ENCODE measurements at places on chromosomes 1 and 21.
A peak's percentile ranks its signal among the peaks of the same experiment; 100 is the strongest.

DNA sequence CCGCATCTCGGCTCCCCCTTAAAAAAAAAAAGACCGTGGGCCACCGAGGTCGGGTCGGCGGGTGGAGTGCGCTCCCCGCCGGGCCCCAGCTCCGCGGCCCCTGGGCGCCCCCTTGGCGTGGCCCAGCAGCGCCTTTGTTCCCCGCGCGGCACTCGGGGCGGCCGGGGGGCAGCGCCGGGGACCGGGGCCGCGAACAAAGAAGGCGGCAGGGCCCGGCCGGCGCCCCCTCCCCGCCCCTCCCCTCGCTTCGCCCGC, 571 bp downstream of the MARCKSL1 start:
- no peak for DNase-seq

DNA sequence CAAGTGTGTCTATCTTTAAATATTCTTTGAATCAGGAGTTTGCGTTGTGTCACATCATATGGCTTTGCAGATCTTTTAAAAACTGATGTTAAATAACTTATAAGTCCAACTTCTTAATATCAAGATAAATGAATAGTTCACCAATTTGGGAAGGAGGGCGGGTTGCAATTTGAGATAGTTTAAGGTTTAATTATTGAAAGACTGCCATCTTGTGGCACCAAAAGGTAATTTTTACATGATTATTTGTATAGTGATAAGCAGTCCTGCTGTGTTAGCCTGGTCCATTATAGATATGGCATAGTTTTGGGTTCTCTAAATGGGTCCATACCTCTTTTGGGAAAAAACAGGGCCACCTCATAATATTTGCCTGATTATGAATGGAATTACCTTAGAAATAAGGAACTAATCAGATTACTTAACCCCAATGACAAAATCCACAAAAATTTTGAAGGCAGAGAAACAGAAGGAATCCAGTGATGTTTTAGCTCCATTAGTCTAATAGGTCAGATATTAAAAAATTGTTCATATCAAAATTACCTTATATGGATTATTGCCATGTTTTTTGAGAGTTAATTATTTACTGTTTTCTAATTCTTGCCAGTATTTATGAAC, 64.3 kb downstream of the PRKAA2 start:
- no peak for DNase-seq

- no peak for DNase-seq
These were observed 22.4 kb upstream of the KCNA2 start for GRCh38 chr1:110628323-110629105.

GRCh38 chr1:226988334-226988666, 48.2 kb downstream of the COQ8A start:
- DNase-seq: no peak

- no peak for DNase-seq
These were observed 103.4 kb downstream of the ETS2 start for GRCh38 chr21:38909109-38909508.

DNA sequence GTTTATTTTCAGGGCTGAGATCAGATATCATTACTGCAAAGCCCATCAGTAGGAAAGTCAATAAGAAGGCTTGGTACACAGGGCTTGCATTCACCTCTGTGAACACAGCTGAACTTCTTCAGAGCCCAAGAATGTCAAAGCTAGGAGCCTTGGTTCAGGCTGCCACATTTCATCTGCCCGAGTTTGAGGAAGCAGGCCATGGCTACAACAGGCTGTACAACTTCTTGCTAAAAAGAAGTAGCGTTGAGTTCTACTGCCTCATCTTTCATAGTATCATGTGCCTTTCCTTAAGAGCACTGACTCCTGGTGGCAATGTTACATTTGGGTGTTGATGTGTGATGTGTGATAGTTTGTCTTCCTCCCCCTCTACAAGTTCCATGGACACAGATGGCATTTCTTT, 10.1 kb downstream of the C1orf162 start:
- no peak for DNase-seq

GRCh38 chr1:206612129-206612876, at the start of gene EIF2D:
Gene EIF2D (minus strand): TSS chr1:206612465. CDS start chr1:206612342, 123 bp downstream.
- DNase-seq: peak; percentile 87

DNA sequence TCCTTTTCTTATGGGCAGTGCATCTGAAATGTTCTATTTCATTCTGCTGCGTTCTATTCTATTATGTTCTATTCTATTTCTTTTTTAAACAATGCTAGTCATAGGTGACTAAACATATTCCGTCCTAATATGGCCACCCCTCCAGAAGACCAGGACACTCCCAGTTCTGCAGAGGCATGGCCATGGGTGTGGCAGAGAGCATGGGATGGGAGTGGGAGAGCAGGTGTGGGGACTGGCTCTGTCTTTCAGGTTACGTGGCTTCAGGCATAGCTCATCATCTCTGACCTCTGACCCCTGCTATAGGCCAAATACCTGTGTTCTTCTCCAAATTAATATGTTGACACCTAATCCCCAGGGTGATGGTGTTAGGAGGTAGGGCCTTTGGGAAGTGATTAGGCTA, 33.4 kb upstream of the TLR5 start:
- no peak for DNase-seq

GRCh38 chr1:39076127-39076798, 50.1 kb downstream of the NDUFS5 start:
- DNase-seq: no peak

DNA sequence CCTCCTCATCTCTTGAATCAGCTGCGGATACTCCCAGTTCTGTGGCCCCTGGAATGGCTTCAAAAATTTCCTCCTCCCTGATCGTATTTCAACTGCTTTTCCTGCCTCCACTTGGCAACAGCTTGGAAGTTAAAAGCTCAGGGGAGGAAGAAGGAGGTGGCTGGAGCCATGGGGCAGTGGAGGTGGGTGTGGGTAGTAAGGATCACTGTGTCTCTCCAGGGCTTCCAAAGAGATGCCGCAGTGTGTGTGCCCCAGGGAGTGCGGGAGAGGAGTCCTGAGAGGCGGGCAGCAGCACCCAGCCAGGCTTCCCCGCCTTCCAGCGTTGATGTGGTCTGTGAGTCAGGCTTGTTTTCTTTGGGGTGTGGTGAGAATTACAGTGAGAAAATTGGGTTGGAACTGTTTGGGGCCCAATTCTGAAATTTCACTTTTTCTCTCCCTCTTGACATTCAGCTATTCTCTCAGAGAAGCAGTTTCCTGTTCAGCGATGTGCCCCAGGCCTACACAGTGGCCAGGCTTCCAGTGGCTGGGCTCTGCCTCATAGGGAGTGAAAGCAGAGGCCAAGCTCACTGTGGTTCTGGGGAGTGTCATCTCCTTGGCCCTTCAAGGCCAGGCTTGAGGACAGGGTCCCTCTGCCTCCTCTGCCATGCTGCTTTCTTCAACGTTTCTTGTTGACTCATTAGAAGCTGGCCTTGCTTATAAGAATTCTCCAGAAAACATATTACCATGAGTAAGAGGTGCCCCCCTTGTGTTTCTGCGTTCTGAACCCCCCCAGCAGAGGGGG, 69.0 kb downstream of the PGM1 start:
- DNase-seq: no peak

DNA sequence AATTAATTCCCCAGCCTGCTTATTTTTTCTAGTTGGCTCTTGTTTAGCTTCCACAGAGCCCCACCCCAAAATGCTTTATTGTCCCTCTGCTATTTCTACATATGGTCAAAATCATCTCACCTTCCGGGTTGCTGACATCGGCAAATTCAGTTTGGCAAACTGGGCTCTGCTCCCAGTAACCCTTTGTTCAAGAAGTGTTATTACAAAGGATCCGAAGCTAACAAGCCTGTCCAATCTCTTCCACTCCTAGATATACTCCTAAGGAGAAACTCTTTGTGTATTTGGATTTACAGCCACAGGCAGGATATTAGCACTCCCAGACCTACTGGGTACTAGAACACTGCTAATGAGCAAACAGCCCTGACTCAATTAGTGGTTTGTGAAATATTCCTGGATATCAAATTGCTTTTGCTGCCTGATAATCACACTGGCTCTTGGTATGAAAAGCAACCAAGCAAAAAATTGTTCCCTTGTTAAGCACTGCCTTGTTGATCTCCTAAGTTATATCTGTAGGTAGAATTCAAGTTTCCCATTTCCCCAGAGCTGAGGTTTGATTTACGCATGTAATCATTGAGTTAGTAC, 4.0 kb downstream of the JUN start:
- no peak for DNase-seq

DNA sequence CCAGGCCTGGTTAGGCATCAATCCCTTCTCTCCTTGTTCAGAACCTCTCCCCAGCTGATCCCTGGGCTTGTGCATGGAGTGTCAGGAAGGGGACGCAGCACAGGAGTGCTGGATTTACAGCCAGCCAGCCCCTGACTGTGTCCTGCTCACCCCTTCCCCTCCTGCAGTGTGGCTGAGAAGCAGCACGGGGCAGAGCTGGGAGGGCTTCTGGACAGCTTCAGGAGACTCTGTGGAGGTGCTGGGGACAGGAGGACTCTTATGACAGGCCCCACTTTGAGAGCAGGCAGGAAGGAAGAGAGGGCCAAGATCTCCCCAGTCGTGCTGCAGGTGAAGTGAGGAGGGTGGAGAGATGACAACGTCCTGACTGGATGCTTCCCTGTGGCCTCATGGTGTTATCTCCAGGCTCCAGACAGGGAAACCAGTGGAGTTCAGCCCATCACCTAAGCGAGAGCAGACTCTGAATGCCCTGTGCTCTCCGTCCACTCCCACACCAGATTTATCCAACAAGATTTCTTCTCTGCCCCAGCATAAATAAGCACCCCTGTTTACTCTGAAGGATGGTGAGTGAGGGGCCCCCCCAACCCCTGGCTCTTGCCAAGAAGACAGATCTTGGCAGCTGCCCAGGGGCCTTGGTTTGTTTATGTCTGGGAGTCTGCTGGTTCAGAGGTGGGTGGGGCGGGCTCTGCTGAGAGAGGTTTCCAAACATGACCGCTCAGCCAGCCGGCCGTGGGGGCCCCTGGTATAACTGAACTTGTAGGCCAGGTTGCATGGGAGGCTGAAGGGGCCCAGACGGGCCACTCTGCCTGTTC, 21.3 kb downstream of the TMCC2 start:
- no peak for DNase-seq

DNA sequence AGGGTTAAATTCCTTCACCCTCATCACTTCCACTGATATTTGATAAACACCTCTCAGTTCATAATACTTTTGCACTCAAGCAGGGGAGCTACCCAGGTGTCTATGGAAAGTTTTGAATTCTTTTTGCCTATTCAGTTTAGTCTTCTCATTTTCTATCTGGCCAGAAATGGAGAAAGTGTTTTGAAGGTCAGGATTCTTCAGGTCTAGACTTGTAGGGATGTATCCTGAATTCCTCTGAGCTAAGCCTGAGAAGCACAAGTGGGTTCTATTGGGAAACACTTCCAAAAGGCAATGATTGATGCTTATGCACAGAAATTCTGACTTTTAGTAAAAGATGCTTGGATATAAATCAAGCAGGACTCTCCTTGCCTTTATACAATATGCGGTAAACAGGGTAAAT, 217.8 kb upstream of the HOOK1 start:
- DNase-seq: no peak

GRCh38 chr1:65066419-65066765, 81.6 kb upstream of the AK4 start:
- no peak for DNase-seq

DNA sequence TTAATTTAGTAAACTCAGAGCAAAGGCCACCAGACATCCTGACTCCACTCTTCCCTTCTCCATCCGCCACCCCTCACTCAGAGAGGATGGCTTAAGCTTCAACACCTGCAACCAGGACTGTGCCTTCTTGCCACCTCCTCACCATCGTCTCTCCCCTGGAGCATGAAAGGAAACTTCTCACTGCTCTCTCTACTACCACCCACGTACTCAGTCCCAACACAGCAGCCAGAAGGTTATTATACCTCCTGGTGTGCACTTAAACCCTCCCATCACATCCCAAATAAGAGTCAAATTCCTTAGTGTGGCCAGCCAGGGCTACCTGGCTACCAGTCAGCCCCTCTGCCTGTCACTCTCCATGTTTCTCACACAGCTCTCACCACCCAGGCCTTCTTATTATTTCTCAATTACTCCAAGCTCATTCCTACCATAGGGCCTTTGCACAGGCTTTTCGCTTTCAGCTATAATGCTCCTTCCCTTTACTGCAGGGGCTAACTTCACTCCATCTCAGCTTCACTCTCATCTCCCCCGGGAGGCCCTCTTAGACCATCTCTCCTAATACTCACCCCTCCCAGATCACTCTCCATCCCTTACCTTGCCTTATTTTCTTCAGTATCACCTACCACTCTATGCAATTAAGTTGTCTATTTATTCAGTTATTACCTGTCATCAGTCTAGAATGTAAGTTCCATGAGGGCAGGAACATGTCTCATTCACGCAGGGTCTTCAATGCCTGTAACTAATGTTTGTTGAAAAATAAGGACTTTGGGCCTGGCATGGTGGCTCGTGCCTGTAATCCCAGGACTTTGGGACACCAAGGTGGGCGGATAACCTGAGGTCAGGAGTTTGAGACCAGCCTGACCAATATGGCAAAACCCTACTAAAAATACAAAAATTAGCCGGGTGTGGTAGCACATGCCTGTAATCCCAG, 137.5 kb downstream of the TOMM20 start:
- no peak for DNase-seq

- DNase-seq: no peak
These were observed 91.4 kb downstream of the PRKAB2 start for GRCh38 chr1:147080671-147081394.

DNA sequence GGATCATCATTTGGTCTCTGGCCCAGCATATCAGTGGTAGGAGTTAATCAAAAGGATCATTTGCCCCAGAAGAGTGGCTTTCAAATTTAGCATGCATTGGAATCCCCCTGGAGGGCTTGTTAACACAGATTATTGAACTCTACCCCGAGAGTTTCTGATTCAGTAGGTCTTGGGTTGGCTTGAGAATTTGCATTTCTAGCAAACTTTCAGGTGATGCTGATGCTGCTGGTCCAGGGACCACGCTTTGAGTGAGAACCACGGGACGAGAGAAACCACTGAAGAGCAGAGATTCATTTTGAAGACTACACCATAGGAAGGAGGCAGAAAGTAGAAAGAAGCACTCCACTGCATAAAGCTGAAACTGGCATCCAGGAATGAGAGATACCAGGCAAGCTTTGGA, 81.3 kb upstream of the DUSP10 start:
- no peak for DNase-seq
